ENCODE measurements at places on chromosomes 16 and 17.

DNA sequence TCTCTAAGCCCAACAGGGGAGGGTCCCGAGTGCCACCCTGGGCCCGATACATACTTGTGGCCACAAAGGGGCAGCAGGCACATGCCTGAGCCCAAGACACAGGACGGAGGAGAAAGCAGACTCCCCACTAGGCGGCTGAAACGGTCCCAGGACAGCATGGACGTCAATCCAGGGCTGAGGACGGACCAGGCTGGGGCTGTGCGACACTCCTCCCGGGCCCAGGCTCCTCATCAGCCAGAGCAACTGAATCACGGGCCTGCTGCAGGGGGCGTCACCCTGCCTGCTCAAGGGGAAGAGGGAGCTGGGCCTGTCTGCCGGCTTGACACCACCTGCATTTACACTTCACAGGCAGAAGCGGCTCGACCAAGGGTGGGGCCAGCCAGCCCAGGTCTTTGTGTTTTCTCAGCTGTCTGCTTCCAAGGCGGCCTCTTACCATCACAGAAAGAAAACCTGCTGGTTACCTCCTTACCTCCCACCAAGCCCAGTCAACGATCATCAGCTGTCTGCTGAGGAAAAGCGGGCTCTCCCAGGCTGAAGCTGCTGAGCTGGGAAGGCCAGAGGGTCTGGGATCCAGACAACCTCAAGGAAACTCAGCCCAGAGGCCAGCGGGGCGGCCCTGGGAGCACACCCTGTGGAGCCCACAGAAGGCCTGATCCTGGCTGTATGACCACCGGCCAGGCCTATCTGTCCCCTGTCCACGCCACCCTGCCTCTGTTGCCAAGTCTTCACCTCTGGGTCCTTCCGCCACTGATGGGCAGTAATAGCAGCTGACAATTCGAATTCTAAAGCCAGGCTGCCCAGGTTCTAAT, 26.4 kb downstream of the KIFC3 start:
- DNase-seq: no peak

- DNase-seq: no peak
These were observed 34.9 kb downstream of the NUP93 start for GRCh38 chr16:56764835-56765234.

DNA sequence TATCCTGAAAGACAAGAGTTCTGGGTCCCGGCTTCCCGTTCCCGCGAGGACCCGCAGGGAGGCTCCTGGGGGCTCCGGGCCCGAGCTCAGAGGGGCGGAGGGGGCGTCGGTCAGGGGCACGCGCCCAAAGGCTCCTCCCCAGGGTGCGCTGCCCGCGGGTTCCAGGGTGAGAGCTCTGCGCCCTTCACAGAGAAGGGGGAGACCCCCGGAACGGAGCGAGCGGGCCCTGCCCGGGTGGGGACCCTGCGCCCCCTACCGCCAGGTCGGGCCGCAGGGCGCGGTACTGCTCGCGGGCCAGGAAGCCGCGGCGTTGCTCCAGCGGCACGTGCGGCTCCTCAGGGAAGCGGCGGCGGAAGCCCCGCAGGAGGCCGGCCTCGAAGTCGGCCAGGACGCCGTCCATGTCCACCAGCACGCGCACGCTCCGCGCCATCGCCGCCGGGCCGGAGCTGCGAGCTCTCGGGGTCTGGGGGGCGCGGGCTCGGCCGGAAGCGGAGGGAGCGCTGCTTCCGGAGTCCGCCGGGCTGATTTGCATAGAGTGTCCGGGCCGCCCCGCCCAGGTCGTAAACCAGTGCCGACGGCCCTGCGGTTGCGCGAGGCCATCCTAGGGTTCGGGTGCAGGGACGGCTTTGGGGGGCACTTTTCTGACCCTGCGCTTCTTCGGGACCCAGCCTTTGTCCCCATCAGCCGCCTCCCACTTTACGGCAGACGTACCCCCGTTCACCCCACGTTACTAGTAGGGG, at the start of gene NT5C:
NT5C (minus strand) TSS at position 465 of the 740 bp plus-strand sequence; CDS start at position 430, 35 bp downstream.
- peak; percentile 92 for DNase-seq

- no peak for DNase-seq
These were observed 2.9 kb upstream of the CCDC102A start for GRCh38 chr16:57539072-57539796.

DNA sequence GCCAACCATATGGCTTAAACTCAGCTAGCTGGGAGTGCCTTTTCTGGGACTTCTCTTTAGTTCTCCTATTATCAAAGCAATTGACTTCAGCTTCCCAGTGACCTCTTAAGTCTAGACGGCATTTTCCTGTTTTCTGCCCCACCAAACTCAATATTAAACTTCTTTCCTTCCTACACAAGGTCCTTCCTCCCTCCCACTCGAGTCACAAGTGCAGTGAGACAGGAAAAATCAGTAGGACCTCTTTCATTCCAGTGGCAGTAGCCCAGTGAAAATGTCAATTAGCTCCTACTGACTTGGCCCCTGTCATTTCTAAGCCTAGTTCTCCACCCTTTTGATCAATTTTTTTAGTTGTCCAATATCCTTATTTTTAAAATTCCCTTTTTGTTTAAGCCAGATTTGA, 9.6 kb upstream of the NACA2 start:
- DNase-seq: no peak

DNA sequence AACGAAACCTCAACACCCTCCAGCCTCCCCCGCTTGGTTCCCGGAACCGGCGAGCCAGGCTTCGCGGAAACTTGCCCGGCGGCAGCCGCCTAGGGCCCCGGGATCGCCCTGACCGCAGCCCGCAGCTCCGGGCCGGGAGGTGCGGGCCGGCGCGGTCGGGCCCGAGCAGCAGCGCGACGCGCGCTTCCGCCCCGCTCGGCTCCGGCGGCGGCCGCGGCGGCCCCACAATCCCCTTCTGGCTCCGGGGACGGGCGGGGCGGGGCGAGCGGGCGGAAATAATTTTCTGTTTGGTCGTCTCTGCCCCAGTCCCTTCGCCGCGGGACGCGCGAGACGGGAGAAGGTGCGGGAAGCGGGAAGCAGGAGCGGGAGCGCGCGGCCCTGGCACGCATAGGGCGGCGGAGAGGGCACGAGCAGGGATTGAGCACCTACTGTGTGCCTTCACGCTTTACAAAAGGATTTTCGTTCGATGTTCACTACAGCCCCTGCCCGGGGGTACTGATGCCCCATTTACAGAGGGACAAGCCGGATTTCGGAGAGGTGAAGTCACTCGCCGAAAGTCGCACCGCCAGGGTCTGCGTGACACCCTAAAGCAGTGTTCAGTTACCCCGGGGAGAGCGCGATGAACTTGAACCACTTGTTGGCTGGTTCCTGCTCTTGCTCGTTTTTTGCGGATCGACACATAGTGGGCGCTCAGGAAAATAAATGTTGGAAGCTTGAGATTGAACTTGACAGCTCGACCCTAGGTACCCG, 2.7 kb upstream of the MLLT6 start:
- DNase-seq: peak; percentile 93

GRCh38 chr16:65012357-65012756, 109.5 kb downstream of the CDH11 start:
- DNase-seq: no peak

DNA sequence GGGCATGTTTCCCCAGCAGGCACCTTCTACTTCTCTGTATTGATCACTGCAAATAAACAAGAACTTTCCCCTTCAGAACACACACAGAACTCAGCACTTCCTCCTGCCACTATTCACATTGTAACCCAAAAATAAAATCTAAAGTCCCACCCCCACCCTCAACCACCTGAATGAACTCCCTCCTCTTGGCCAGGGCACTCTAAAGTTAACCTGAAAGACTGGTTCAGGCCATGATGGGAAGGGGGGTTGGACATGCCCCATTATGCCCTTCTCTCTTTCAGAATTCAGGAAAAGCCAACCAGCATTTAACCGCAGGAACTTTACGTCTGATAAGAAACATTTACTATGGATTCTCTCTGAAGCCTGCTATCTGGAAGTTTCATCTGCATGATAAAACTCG, 27.4 kb upstream of the CCL2 start:
- DNase-seq: no peak

- no peak for DNase-seq
These were observed 23.4 kb downstream of the MBTPS1 start for GRCh38 chr16:84093120-84093878.

DNA sequence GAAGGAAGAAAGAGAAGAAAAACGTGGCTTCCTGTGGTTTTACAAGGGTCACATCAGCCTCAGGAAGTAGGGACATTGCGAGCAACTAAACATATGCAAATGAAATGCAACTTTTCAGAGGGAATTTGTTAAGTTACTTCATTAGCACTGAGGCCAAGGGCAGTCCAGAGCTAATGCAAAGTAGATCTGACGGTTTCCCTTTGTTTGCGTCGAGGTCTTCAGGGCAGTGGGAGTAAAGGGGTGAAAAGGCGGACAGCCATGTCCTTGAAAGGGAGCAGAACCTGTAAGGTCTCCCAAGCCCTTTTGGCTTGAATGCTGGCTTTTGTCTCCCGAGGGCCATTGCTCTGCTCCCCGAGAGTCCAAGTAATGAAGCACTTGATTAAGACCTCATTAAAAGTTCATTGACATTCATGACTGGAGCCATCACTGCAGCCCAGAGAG, 85.0 kb downstream of the PMP22 start:
- DNase-seq: no peak

GRCh38 chr17:70365091-70365583, 195.8 kb downstream of the KCNJ2 start:
- no peak for DNase-seq

- DNase-seq: no peak
These were observed 40.9 kb downstream of the TK2 start for GRCh38 chr16:66508914-66509496.

GRCh38 chr16:67148656-67149275, 2.0 kb downstream of the B3GNT9 start:
- DNase-seq: no peak

GRCh38 chr17:72699545-72699944, 392.9 kb downstream of the SLC39A11 start:
- no peak for DNase-seq

- no peak for DNase-seq
These were observed 117.9 kb downstream of the SPACA3 start for GRCh38 chr17:33109336-33110072.

DNA sequence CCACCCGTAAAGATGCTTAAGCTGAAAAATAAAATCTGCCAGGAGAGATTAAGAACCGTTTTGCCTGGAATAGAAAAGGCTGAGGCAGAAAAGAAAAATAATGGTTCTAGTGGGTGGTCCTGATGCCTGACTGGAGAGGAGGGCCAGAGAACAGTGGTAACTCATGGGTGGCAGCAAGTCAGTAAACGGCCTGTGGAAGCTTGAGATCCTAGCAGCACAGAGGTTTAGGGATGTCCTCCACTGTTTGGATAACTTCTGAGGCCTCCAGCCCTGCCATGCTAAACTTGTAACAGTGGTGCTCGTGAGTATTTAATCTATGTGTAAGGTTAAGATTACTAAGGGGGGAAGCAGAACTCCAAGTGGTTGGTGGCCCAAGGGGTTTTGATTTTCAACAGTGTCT, 21.2 kb upstream of the PHAF1 start:
- no peak for DNase-seq

DNA sequence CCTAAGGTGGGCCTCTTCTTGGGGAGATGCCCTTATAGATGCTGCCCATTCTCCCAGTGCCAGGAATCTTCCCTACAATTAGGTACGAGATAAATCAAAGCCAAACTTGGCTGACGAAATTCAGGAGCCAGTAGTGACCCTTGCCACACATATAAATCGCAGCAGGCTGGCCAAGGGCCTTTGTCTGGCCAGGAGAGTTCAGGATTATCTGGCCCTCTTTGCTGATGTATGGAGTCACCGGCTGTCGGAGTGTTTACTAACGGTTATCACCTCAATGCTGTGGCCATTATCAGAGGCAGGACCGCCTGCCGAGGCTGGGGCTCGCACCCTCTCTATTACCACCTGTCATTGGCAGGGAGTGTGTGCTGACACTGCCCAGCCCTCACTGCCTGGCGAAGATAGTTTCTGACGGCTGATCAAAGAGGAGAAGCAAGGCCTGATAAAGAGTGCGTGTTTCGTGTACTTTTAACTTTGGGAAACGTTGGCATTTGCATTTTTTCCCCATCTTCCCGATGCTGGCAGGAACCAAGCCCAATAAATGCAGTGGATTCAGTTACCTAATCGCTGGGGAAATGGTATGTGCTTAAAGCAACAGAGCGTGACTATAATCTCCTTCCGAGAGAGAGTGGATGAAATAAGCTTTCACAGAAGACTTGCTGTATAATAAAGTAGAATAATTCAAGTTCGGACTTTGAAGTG, 32.8 kb upstream of the TBX2 start:
- no peak for DNase-seq

GRCh38 chr17:74502861-74503260, 28.4 kb downstream of the CD300LB start:
- no peak for DNase-seq

DNA sequence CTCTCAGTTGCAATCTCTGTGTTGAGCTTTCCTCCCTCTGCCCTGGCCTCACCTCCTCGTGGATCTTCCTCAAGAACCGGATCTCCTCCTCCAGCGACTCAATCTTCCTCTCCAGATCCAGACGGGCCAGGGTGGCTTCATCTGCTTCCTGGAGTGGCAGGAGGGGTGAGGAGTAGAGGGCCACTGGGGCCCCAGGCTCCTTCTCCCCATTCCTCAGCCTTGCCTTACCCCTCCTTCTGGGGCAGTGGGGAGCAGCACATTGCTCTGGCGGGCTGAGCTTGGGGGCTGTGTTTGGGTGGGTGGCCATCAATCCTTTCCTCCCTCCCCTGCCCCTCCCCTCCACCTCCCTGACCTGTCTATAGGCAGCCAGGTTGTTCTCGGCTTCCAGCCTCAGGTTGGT, 1.6 kb downstream of the GFAP start:
- no peak for DNase-seq

GRCh38 chr17:39944393-39944711, 16.8 kb downstream of the LRRC3C start:
- no peak for DNase-seq

- peak; percentile 61 for DNase-seq
These were observed 4.6 kb downstream of the WNK4 start for GRCh38 chr17:42784811-42785592.

GRCh38 chr16:48949636-48950035, 332.0 kb downstream of the CBLN1 start:
- DNase-seq: no peak

GRCh38 chr17:50033316-50033715, 22.6 kb upstream of the ITGA3 start:
- no peak for DNase-seq

DNA sequence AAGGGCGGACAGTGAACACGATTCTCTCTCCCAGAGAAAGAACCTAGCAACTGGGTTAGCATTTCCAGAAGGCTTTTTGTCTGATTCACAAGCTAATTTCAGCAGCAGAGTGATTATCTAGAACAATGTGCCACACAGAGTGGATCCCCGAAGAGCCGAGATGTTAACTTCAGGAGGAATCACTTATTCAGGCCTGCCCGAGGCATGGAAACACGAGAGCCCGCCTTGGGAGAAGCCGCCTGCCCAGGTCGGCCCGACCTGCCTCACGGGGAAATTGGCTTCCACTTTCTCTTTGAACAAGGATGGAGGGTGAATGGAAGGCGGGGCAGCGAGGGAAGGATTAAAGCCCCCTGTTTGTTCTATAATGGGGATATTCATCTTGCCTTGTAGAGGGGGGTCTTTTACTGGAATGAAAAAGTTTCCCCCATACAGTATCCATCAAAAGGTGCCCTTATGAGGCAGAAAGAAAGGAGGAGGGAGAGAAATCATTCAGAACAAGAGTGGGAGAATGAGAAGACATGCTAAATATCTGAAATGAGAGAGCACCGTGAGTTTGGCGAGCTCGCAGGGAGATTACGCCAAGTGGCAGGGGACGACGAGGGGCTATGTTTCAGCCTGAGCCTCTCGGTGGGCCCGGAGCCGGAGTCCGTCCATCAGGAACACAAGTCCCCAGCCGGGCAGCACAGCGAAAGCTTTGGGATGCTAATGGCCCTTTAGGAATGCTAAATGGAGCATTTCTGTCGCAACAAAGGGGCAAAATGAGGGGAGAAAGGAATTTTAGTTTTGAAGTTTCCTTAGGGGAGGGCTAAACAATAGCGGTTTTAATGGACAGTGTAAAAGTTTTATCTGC, 33.0 kb downstream of the NTN1 start:
- no peak for DNase-seq
